ENCODE measurements at places on chromosomes 5 and 9. TPM values are rescaled to one million over a fixed set of nuclear protein-coding genes. Genes with fewer than 3 reads are reported as not detected.
A peak's percentile ranks its signal among the peaks of the same experiment; 100 is the strongest.

GRCh38 chr9:130610862-130611707, 31.7 kb downstream of the FUBP3 start:
- no peaks in the 10 kb centered on the region for H3K27me3 ChIP-seq
- peaks cover 21% of the 10 kb centered on the region for H3K36me3 ChIP-seq
- no peak overlapping the region for H3K4me3 ChIP-seq
- no peak for DNase-seq

The NTNG2 gene
- total RNA-seq: 2.0 TPM

GRCh38 chr9:115888131-115888530, 265.5 kb upstream of the PAPPA start:
- no peaks in the 10 kb centered on the region for H3K4me1 ChIP-seq
- H3K27me3 ChIP-seq: no peaks in the 10 kb centered on the region
- no peaks in the 10 kb centered on the region for H3K36me3 ChIP-seq
- no peak for DNase-seq

The CSF1R gene
- 0.41 TPM for total RNA-seq

DNA sequence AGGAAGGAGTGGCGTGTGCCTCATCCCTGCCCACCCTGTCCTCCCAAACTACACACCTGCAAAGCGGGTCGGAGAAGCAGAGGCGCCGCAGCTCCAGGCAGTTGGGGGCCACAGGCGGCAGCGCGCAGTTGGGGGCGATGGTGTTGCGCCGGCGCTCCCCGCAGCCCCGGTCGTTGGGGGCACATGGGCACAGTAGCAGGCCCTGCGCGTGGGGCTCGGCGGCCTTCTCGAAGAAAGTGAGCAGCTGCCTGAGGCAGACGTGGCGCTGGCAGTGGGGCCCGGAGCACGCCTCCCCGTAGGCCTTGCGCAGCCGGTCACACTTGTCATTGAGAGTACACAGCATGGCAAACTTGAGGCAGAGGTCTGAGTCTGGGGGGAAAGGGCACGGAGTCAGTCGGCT, 16.8 kb downstream of the GFRA3 start:
- no peaks in the 10 kb centered on the region for H3K36me3 ChIP-seq
- H3K27me3 ChIP-seq: no peaks in the 10 kb centered on the region
- no peak overlapping the region for H3K4me3 ChIP-seq

- H3K27ac ChIP-seq: no peak overlapping the region
- no peaks in the 10 kb centered on the region for H3K36me3 ChIP-seq
- no peak overlapping the region for H3K4me3 ChIP-seq
- no peak for DNase-seq
- H3K4me1 ChIP-seq: no peaks in the 10 kb centered on the region
Observed at GRCh38 chr5:133120156-133120750, 68.4 kb downstream of the HSPA4 start.

- H3K4me3 ChIP-seq: peak overlapping the region; percentile 99
- DNase-seq: peak; percentile 61
- H3K4me1 ChIP-seq: peaks cover 60% of the 10 kb centered on the region
- H3K27me3 ChIP-seq: no peaks in the 10 kb centered on the region
- peak overlapping the region; percentile 96 for H3K27ac ChIP-seq
- peaks cover 21% of the 10 kb centered on the region for H3K36me3 ChIP-seq
Observed at GRCh38 chr5:150780187-150780692, 1.7 kb downstream of the SMIM3 start.

DNA sequence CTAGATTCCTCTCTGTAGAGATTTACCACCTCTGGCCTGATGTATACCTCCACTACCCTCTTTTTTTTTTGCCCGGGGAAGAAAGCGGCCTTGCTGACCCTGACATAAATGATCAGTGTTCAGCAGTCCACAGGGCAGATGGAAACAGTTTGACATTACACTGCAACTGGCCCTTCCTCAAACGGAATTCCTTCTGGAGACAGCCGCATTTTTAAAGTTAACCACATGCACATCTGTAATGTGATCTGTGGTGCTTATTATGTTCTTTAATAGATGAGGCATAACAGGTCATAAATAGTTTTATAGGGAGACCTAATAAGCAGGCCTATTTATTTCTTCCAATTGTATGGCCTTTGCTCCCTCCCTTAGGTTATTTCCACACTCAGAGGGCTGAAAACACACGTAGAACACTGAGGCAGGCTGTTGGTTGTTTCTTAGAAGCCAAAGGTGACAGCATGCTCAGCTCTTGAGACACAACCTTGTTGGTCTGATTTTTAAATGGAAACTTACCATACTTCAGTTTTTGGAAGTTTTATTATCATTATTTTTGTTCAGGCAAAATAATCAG, 84.0 kb upstream of the APC start:
- H3K36me3 ChIP-seq: no peaks in the 10 kb centered on the region
- DNase-seq: no peak
- H3K4me1 ChIP-seq: no peaks in the 10 kb centered on the region
- peaks cover 2% of the 10 kb centered on the region for H3K27me3 ChIP-seq

The MTAP gene
- 77.0 TPM for total RNA-seq

DNA sequence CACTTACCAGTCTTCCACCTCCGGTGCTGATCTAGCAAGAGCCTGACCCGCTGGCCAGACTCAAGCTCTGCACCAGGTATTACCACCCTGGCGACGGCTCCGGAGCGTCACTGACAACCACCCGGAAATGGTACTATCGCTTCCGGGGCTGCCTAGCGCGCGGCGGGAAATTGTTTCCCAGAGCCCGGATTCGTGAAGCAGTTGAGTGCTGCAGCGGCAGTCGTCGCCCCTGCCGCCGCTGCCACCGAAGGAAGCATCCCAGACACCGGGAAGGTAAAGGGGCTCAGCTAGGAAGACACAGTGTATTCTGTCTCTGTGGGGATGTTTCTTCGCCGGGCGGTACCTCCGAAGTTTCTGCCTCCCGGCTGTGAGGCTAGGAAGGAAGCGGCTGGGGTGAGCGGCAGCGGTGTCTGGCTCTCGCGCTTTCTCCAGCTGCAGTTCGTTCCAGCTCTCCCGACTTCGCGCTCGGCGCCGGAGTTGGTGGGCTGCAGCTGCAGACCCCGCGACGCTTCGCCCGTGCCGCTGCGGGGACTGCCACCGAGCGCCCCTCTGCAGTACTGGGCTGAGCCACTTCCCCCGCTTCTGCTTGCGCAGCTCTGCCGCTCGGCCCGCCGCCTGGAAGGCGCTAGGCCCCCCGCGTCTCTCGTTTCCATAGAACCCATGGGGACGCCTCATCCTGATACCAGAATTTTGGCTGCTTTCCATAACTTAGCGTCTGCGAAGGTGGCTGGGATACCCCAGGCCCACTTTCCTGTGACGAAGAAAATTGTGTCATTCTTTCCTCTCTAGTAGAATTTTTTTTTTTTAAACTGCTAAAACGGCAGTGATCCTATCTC, at the start of the genes KIAA0825 and SLF1:
Gene KIAA0825 (minus strand): TSS at position 112 of the 836 bp plus-strand sequence. CDS start 81,478 bp downstream, outside the sequence.
Gene SLF1 (plus strand): TSS at position 177 of the 836 bp plus-strand sequence. CDS start 10,142 bp downstream, outside the sequence.
- H3K4me3 ChIP-seq: peak within 1 kb of the TSS; percentile 84
- H3K36me3 ChIP-seq: peaks cover 1% of the 10 kb centered on the region

DNA sequence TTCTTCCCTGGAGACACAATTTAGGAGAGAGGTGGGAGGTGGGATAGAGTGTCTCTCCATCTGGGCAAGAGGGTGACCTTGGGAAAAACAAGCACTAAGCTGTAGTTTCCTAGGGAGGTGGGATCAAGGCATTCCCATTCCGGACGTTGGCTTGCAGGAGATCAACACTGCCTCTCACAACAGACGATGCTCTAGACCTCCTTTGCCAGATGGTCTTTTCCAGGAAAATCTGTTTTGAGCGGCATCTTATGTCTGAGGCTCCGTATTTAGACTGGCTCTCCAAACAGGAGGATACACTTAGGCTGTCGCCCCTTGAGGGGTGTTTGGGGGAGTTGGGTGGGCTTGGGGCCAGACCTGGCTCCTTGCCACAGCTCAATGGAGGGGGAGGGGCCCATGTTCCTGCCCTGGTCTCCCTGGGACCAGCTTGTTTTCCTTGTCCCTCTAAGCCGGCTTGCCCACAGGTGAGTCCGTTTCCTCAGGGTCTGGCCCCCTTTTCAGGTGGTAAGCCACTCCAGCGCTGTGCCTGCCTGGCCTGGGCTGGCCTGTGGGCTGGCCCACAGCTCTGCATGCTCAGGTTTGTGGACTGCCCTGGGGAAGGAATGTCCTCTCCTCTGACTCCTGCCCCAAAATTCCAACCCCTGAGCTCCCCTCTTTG, 2.4 kb downstream of the PSD2 start:
- H3K36me3 ChIP-seq: no peaks in the 10 kb centered on the region
- DNase-seq: no peak
- peaks cover 57% of the 10 kb centered on the region for H3K27me3 ChIP-seq
- H3K4me3 ChIP-seq: no peak overlapping the region
- H3K4me1 ChIP-seq: peaks cover 2% of the 10 kb centered on the region

DNA sequence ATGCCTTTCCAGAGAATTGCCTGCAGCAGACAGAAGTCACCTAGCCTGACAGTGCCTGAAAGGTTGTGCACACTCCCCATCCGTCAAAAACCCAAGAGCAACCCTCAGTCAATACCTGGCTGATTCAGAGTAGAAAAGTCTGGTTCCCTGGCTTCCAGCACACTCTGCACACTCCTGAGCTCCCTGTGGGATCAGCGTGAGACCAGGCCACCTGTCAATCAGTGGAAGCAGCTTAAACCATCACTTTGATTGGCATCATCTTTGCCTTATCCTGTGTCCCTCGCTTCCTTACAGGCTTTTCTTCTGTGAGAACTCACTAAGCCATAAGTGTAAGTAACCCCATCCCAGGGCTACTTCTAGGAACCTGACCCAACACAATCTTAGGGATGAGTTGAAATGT, 109.8 kb downstream of the ACTL7B start:
- H3K4me3 ChIP-seq: no peak overlapping the region
- H3K4me1 ChIP-seq: no peaks in the 10 kb centered on the region

DNA sequence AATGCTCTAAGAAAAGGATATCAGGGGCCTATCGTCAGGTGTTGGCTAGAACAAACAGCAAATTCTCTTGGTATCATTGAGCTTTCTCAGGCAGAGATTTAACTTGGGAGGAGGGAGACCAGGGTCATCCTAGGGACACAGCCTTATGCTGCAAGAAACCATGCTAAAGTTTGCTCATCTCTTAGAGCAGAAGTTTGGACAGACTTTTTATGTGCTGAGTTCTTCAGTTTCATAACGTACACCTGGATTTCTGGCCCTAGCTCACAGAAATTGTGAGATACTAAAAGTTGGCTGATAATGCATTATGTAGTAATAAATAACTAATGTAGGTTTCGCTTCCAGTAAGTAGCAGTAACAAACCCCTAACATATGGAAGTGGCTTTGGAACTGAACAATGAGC, 1359.8 kb upstream of the CDH9 start:
- H3K27me3 ChIP-seq: no peaks in the 10 kb centered on the region
- H3K27ac ChIP-seq: no peak overlapping the region
- H3K36me3 ChIP-seq: no peaks in the 10 kb centered on the region
- no peak for DNase-seq
- H3K4me1 ChIP-seq: no peaks in the 10 kb centered on the region
- H3K4me3 ChIP-seq: no peak overlapping the region

DNA sequence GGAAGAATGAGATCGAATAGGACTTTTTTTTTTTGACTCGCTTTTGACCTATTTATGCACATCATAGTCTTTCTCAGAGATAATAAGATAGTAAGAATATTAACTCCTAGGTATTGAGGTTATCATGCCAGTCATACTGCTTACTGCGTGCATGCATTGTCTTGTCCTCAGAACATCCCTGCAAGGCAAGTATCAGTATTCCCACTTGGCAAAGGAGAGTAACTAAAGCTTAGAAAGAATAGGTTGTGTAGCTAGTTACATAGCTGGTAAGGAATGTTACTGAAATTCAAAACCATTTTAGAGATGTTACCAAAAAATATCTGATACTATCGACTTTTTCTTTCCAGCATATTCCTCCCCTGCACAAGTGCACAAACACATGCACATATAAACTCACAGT, 296.1 kb upstream of the CLINT1 start:
- DNase-seq: no peak
- H3K36me3 ChIP-seq: no peaks in the 10 kb centered on the region
- no peak overlapping the region for H3K4me3 ChIP-seq
- peaks cover 2% of the 10 kb centered on the region for H3K27me3 ChIP-seq
- H3K4me1 ChIP-seq: no peaks in the 10 kb centered on the region

DNA sequence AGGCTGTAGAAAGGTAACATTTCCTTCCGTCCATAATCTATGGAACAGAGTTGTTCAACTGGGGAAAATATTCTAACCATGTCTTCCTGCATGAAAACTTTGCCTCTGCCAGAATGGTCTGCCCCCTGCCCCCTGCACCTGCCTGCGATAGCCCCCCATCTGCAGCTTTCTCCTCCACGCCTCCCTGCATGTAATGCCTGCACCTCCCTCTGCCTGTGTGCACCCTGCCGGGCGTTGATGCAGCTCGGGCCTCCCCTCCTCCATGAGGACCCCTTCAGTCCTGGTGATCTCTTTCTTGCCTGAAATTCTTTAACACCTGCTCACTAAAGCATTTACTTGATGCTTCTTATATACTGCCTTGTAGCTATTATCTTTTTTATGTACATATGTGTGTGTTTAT, 266.2 kb downstream of the ARHGEF28 start:
- no peak for DNase-seq
- no peak overlapping the region for H3K27ac ChIP-seq
- peaks cover 43% of the 10 kb centered on the region for H3K27me3 ChIP-seq
- H3K4me3 ChIP-seq: no peak overlapping the region
- H3K4me1 ChIP-seq: no peaks in the 10 kb centered on the region

DNA sequence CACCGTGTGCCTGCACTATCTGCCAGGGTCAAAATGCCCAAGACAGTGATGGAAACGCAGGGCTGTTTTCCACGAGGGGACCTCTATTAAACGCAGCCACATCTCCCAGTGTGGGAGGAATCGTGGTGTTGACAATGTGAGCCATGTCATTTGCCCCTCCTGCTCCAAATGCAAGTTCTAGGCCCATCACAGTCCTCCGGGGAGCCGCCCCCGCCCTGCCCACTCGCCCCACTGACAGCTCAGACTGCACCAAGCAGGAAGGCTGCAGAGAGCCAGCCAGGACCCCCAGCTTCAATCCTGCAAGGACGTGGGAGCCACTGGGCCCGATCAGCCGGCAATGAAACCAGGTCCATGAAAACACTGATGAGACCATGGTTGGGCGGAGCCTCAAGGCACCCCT, 85.9 kb downstream of the VAV2 start:
- no peak for DNase-seq
- no peaks in the 10 kb centered on the region for H3K27me3 ChIP-seq
- H3K4me3 ChIP-seq: no peak overlapping the region
- no peaks in the 10 kb centered on the region for H3K4me1 ChIP-seq

The RNF180 gene
- 0.21 TPM for total RNA-seq

The ADAMTS13 gene
- total RNA-seq: 2.5 TPM

DNA sequence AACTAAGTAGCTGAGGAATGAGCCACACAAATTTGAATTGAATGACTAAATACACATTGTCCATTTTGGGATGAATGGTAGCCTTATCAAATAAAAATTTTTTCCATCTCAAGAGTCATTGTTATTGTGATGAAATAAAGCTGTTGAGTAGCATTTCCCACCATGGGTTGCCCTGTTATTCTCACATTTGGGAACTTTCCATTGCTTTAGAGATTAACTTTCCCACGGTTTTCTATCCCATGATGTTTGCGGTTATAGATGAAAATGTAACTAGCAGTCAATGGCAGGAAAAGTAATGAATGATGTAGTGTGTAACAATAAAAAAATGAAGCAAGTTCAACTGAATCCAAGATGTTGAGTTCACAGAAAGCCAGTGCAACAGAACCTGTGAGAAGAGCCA, 59.9 kb upstream of the PLPP1 start:
- no peak overlapping the region for H3K4me3 ChIP-seq
- no peak overlapping the region for H3K27ac ChIP-seq
- H3K27me3 ChIP-seq: no peaks in the 10 kb centered on the region
- H3K4me1 ChIP-seq: peaks cover 22% of the 10 kb centered on the region

- no peak for DNase-seq
- H3K36me3 ChIP-seq: peaks cover 30% of the 10 kb centered on the region
- peaks cover 12% of the 10 kb centered on the region for H3K4me1 ChIP-seq
- no peak overlapping the region for H3K4me3 ChIP-seq
Observed at GRCh38 chr5:102867992-102868662, 113.0 kb downstream of the PAM start.

- no peak overlapping the region for H3K4me3 ChIP-seq
- H3K4me1 ChIP-seq: no peaks in the 10 kb centered on the region
- peaks cover 27% of the 10 kb centered on the region for H3K36me3 ChIP-seq
- no peak for DNase-seq
Observed at GRCh38 chr9:131608493-131609037, 63.2 kb downstream of the PRRT1B start.

The TCF7 gene
- total RNA-seq: 117 TPM
